ENCODE measurements at places on chromosomes 6 and 20. TPM values are rescaled to one million over a fixed set of nuclear protein-coding genes. Genes with fewer than 3 reads are reported as not detected.
A peak's percentile ranks its signal among the peaks of the same experiment; 100 is the strongest.

GRCh38 chr6:131460614-131461000, 112.4 kb upstream of the ARG1 start:
- peak; percentile 12 for DNase-seq
- H3K36me3 ChIP-seq = no peaks in the 10 kb centered on the region
- H3K27me3 ChIP-seq = no peaks in the 10 kb centered on the region
- H3K4me3 ChIP-seq = no peak overlapping the region
- no peaks in the 10 kb centered on the region for H3K4me1 ChIP-seq

C6orf141 gene
- not detected for polyA plus RNA-seq

GRCh38 chr6:47242483-47243386, 67.0 kb downstream of the TNFRSF21 start:
- H3K27ac ChIP-seq = peak overlapping the region; percentile 33
- no peak overlapping the region for H3K4me3 ChIP-seq
- no peaks in the 10 kb centered on the region for H3K36me3 ChIP-seq
- peaks cover 3% of the 10 kb centered on the region for H3K4me1 ChIP-seq
- no peaks in the 10 kb centered on the region for H3K27me3 ChIP-seq

DNA sequence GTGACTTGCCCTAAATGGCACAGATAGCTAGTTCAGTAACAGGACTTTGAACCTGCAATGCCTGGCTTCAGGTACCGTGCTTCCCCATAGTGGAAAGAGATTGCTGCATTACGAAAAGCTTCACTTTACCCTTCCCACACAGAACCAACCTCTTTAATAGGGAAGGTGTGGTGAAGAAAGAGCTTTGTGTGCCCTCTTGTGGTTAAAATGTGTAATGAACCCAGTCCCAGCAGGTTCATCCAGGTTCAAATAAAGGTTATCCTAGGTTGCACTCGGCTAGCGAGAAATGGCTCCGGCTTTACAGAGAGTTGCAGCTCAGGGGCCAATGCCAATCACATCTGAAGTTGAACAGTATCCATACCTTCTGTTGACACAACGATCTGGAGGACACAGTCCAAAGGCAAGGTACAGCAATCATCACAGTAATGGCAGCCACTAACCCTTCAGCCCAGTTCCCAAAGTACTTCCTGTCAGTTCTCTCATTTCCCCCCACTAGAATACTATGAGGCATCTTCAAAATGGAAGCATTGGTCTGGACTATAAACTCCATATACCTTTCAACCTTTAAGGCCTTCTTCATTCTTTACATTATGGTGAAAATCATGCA, 3.0 kb downstream of the DEFB115 start:
- no peak overlapping the region for H3K4me3 ChIP-seq
- H3K27ac ChIP-seq = no peak overlapping the region
- DNase-seq = no peak
- H3K36me3 ChIP-seq = no peaks in the 10 kb centered on the region
- no peaks in the 10 kb centered on the region for H3K4me1 ChIP-seq

GRCh38 chr6:125445054-125445453, 143.3 kb upstream of the HDDC2 start:
- no peak for DNase-seq
- no peaks in the 10 kb centered on the region for H3K4me1 ChIP-seq
- H3K27me3 ChIP-seq = no peaks in the 10 kb centered on the region
- H3K27ac ChIP-seq = no peak overlapping the region

DNA sequence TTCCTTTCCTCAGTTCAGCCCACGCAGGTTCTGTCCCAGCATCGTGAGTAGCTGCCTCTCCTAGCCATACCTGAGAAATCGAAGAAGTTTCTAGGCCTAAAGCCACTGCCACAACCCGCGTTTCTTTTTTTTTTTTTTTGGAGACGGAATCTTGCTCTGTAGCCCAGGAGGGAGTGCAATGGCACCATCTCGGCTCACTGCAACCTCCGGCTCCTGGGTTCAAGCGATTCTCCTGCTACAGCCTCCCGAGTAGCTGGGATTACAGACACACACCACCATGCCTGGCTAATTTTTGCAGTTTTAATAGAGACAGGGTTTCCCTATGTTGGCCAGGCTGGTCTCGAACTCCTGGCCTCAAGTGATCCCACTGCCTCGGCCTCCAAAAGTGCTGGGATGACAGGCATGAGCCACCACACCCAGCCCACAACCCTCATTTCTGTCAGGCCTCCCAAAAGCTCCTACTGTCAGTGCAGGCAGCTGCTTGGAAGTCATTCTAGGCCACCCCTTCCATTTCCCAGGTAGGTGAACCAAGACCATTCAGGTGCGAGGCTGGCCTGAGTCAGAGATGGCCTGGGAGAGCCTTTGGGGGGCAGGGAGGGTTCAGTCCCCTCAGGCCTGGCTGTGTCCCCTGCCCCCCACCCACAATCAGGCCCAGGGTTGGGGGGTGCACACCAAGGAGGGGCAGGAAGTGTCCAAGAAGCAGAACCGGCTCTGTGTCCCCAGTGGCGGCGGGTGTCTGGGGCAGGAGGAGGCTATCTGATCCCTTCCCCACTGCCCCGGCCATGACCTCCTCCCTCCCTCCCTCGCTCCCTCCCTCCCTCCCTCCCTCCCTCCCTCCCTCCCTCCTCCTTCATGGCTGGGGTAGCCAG, 47.2 kb downstream of the NOL4L start:
- H3K27ac ChIP-seq = peak overlapping the region; percentile 14
- no peaks in the 10 kb centered on the region for H3K36me3 ChIP-seq
- no peak overlapping the region for H3K4me3 ChIP-seq
- no peaks in the 10 kb centered on the region for H3K4me1 ChIP-seq
- no peaks in the 10 kb centered on the region for H3K27me3 ChIP-seq
- DNase-seq = no peak

NXT1 gene
- polyA plus RNA-seq = 21.4 TPM

DNA sequence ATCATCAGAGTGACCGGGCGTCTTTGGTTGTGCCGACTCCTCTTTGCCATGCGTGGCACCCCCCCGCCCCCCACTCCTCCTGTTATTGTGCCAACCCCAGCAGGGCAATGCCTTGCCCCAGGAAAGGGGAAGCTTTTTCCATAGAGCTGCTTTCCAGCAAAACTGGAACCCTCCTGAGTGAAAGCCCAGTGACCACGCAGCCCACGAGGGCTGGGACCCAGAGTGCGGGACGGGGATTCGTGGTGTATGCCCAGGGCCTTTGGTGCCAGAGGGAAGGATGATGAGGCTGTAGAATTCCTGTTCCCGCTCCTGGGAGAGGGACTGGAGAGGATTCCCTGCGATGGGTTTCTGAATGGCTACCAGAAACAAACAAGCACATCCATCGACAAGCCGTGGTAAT, 116.8 kb upstream of the BACH2 start:
- no peak overlapping the region for H3K27ac ChIP-seq
- H3K27me3 ChIP-seq = no peaks in the 10 kb centered on the region
- no peak overlapping the region for H3K4me3 ChIP-seq
- H3K36me3 ChIP-seq = no peaks in the 10 kb centered on the region
- H3K4me1 ChIP-seq = no peaks in the 10 kb centered on the region

DNA sequence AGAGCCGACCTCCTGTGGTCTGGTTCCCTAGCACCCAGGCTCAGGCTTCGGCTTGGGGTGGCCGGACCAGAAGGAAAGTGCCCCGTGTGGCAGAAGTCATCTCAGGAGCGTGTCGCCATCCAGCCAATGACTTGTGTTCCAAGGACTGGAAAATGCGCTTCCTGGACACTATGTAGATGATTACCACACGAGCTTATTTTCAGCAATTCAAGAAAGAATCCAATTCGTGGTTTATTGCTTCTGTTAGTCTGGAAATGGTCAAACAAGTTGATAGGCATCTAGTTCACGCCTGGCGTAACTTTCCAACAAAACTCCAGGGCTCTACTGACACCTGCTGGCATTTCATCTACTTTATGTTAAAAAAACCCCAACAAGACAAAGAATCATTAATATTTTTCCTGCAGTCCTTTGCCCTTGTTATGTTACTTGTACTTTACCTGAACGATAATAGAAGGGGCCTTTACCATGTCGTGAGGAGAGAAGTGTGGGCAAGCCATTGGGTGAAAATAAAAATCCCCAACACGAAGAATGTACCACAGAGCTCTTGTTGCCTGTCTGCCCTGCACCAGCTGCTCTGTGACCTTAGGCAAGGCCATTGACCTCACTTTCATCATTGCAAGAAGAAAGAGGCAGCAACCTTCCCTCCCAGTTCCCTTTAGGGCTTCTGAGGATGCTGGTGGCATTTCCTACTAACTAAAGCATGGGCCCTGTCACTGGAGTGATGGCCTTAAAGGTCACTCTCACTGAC, 154.7 kb upstream of the LAMP5 start:
- peak overlapping the region; percentile 31 for H3K4me3 ChIP-seq
- H3K27me3 ChIP-seq = no peaks in the 10 kb centered on the region
- no peaks in the 10 kb centered on the region for H3K4me1 ChIP-seq
- H3K27ac ChIP-seq = no peak overlapping the region

HLA-DRA gene
- polyA plus RNA-seq = 489 TPM

DNA sequence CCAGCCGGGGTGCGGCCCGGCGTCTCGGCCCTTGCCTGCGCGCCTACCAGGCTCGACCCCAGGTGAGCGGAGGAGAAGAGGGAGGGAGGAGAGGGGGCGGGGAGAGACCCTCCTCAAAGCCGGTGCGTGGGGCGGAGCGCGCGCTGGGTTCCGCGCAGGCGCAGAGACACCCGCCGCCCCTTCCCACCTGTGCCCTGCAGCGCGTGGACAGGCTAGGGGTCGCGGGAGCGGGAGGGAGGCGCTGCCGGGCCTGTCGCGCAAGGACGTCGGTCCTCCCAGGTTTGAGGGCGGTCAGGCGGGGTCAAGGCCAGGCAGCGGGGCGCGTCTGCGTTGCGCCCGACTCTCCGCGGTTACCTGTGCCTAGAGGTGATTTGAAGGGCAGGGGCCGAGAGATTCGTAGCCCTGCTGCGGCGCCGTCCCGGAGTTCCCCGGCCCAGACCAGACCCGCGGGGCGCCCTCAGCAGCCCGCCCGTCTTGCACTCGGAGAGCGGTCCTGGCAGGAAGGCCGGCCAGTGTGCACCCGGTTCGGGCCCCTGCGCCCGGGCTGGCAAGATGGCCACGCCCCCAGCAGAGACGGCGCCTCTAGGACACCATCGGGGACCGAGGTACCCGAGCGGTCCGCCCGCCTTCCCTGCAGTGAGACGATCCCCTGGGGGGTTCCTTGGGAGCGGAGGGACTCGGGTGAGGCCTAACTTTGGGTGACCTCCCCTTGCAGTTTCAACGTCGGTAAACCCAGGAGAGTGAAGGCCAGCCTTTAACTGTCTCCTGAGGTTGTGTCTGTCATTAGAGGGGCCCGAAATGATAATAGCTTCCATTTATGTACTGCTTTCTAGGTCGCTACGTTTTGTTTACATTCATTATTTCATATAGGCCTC, 546 bp downstream of the C6orf136 start:
- peak overlapping the region; percentile 78 for H3K4me3 ChIP-seq
- peak overlapping the region; percentile 94 for H3K27ac ChIP-seq
- H3K36me3 ChIP-seq = peaks cover 24% of the 10 kb centered on the region
- DNase-seq = peak; percentile 92

DNA sequence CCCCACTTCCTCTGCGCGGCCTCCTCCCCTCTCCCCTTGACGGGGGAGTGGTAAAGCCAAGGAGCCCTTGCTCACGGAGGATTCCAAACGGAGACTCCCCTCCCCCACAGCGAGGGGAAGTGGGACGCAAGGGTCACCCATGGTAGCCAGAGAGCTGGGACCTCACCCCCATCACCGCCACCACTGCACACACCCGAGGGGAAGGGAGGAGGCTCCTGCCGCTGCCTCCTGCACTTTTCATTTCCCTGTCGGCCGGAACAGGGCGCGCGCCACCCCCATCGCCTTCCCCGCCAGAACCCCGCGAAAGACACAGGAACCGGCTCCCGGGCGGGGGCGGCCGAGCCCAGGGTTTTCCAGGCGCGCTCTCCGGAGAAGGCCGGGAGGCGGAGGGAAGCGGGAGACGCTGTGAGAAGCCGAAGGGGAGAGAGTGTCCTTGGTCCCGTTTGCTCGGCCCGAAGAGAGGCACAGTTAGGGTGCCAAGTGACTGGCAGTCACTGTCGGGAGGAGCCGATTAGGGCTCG, 789 bp downstream of the CCND3 start:
- no peaks in the 10 kb centered on the region for H3K36me3 ChIP-seq
- H3K4me1 ChIP-seq = peaks cover 9% of the 10 kb centered on the region
- peak overlapping the region; percentile 43 for H3K27ac ChIP-seq
- H3K27me3 ChIP-seq = no peaks in the 10 kb centered on the region
- DNase-seq = no peak
- peak overlapping the region; percentile 85 for H3K4me3 ChIP-seq

- no peaks in the 10 kb centered on the region for H3K27me3 ChIP-seq
- no peaks in the 10 kb centered on the region for H3K4me1 ChIP-seq
- H3K27ac ChIP-seq = no peak overlapping the region
- no peak for DNase-seq
- peaks cover 34% of the 10 kb centered on the region for H3K36me3 ChIP-seq
- H3K4me3 ChIP-seq = no peak overlapping the region
Measured at GRCh38 chr20:58909585-58909984, 57.1 kb downstream of the GNAS start.

DNA sequence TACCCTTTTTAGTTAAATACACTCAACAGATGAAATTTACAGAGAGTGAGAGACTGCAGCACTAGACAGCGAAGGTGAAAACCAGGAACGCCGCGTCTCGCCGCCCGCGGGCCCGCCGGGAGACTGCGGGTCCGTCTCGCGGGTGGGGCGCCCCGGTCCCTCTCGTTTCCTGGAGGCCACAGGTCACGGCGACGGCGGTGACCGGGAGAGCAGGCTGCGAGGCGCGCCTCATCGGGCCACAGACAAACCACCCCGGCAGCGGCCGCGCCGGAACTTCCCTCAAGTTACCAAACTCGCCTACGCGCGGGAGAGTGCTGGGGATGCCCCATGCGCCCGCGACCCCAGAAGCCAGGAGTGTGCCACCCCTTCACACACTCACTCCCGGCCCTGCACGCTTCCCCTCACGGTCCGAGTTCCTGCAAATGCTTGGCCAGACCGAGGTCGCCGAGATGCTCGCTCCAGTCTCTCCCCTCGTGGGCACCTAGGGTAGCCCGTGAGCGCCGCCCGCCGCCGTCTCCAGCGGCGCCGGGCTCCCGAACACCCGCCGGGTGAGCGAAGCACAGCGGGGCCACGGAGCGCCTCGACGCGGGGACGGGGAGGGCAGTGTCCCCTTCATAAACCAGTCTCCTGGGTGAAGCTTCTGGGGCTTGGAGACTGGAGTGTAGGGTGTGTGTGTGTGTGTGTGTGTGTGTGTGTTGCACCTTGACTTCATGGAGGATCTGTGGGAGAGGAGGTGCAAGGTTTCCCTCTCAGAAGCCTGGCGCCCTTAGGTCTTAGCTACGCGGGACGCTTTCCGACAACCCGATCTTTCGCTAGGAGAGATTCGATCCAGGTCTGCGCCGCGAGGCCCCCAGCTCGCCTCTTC, 1.4 kb downstream of the BACH2 start:
- H3K27ac ChIP-seq = no peak overlapping the region
- H3K36me3 ChIP-seq = no peaks in the 10 kb centered on the region
- peak overlapping the region; percentile 79 for H3K4me3 ChIP-seq
- DNase-seq = peak; percentile 73

All from kidney (tissue), 22 donors.